ENCODE measurements at places on chromosomes 11 and 22.

GRCh38 chr11:110509472-110509871, 79.7 kb downstream of the FDX1 start:
- DNase-seq: no peak

GRCh38 chr22:23790819-23791737, 4.3 kb downstream of the SMARCB1 start:
- DNase-seq: no peak

GRCh38 chr11:70651031-70651430, 252.7 kb downstream of the CTTN start:
- no peak for DNase-seq

DNA sequence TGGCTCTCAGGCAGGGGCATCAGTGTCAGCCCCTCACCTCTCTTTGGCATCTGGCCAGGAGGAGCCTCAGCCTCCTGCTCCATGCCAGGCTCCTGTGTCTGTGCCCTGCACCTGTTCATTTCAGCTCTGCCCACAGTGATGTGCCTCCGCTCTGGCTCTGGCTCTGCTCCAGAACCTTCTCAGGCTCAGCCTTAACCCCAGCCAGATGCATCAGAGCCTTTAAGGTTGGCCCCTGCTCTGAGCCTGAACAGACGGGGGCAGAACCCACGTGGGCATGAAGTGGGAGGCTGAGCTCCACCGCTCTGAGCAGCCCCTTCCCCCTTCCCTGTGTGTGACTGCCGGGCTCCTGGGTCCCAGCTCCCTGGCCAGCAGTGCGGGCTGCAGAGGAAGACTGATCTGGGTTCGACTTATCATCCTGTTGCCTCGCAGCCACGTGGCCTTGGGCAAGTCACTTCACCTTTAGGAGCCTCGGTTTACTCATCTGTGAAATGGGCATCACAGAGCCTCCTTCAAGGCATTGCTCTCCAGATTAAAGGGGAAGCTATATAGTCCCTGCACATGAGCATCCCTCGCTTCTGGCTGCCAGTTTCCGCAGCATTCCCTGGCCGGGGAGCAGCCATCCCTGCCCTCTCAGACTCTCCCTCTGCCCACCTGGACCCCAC, 44.7 kb upstream of the RTL6 start:
- no peak for DNase-seq

DNA sequence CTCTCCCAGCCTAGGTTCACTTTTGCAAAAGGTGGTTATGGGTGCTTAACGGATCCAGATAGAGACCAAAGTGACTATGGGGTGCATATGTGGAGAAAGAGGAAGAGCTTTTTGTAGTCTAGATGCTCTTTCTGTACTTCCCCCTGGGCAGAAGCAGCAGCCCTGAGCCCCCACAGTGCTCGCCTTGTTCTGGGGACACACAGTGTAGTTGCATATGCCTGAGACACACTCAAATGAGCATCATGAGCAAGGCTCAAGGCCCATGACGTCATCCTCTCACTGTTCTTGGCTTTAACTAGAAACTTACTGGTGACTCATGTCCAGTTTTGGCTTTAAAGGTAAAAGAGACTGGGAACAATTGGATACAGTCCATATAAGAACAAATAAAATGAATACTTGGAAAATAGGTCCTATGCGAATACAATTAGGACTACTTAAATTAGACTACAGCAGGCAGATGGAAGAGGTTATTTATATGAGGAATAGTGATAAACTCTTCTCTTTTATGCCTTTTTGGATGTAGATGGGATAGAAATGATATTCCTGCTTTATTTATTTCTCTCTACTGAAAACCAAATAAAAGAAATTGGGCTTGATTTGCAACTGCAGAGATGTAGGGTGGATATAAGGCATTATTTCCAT, 20.1 kb upstream of the PEX26 start:
- DNase-seq: no peak
